ENCODE measurements at places on chromosomes 3 and 15. TPM values are rescaled to one million over a fixed set of nuclear protein-coding genes. Genes with fewer than 3 reads are reported as not detected.

DNA sequence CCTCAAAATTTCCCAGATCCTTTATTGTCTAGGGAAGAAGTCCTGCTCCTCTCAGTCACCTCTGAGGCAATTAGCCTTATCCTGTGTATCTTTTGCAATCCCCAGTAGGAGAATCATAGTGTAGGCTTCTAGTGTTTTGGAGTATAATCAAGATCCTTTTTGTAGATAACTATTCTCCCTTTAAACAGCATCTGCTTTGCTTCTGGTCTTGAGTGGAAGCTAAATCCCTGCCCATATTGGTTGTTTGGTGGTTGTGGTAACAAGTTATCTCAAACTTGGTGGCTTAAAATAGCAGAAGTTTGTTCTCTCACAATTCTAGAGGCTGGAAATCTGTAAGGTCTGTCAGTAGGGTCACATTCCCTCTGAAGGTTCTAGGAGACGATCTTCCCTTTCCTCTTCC, 217.5 kb upstream of the RASGRP1 start:
- no peak for DNase-seq

Gene CLSTN2
- total RNA-seq, result 4.4 TPM

DNA sequence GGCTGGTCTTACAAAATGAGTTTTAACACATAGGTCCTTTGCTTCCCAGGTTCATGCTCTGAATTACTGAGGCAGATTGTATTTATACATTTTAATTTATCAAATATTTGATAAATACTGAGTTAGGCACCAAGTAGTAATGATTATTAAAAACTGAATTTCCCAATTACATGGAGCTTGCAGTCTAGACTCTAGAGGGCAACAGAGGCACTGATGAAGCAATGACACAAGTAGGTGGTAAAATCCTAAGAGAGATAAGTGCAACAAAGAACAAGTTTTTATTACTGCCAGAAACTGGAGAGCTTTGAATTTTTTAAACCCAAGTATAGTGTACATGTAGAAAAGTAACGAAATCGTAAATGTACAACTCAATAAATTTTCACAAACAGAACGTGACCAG, 406.2 kb upstream of the RARB start:
- DNase-seq, result no peak

- DNase-seq, result peak; percentile 91
Measured at GRCh38 chr3:124780761-124781475, 50.7 kb downstream of the UMPS start.

DNA sequence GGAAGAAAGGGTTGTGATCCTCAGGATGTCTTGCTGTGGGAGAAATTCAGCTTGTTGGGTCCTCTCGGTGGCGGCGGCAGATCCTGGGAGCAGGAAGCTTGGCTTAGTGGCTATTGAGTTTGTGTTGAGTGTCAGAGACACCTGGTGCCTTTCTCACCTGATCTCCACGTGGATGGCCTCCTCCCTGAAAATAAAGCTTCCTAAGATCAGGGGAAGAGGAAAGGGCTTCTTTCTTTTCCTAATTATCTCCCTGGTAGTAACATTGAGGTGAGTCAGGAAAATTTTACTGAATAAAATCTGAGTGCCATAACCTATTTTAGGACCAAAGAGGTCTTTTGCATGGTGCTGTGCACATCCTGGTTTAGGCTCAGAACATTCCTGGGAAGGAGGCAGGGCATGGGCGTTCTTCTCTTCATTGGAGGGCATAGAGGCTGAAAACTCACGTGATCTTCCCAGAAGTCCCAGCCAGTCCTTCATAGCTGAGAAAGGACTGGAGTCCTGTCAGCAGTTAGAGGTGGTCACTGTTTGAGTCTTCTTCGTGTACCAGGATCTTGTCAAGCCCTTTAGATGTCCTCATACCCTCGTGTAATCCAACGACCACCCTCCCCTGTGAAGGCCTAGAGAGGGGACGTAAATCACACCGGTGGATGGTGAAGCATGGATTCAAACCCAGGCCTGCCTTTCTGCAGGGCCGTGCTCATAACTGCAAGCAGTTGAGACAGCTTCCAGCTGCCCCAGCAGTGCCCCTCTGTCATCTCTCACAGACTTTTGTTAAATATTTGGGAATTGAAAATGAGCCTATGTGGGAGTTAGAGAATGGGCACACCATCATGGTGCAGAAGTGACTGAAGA, 1.1 kb downstream of the CMTM8 start:
- DNase-seq, result no peak

DNA sequence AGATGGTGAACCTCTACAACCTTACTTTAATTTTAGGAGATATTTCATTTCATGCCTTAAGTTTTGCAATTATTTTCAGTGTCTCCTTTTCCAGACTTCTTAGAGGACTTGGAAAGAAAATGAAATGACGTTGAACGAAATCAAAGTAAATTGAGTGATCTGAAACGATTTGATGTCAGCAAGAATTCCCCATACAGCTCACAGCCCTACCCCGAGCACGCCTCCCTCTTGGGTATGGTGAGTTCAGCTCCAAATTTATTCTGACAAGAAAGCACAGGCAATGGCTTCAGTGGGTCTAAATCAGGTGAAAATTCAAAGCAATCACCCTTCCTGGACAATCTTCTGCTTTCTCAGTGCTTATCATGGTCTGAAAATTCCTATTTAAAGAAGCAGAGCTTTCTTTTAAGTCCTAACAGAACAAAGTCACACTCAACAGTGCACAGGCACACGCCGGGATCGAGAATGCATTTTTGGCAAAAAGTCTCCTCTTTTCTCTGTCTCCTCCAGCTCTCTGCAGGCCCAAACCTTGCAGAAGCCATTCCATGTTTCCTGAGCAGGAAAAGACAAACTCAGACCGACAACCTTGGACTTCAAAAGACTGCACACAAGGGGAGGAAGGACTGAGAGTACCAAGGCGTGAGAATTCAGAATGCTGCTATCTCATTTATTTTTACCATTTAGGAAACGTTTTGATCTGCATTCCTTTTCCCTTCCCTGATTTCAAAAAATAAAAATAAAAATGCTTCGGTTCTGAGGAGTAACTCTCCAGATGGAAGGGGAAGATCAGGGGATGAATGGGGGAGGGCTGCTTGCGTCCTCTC, 72.0 kb downstream of the CCNL1 start:
- no peak for DNase-seq

Gene ISL2
- total RNA-seq, result 2.2 TPM

Gene CPEB1
- 11.1 TPM for total RNA-seq

Gene GP9
- not detected for total RNA-seq

DNA sequence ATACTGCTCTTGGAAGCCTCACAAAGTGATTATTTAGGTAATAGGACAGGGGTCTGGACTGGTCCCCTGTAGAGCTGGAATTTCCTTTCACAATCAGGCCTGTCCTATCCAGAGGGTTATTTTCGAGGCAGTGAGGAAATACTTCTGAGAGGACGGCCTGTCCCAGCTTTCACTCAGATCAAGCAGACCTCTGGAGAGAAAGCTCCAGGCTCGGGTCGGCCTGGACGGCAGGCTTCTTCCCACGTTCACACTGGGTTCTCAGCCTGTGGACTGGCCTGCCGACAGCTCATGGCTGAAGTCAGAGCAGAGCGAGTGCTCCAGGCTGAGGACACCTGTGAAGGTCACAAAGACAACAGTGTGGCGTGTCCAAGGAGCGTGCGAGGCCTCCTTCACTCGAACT, 405.3 kb downstream of the VPS13C start:
- no peak for DNase-seq

DNA sequence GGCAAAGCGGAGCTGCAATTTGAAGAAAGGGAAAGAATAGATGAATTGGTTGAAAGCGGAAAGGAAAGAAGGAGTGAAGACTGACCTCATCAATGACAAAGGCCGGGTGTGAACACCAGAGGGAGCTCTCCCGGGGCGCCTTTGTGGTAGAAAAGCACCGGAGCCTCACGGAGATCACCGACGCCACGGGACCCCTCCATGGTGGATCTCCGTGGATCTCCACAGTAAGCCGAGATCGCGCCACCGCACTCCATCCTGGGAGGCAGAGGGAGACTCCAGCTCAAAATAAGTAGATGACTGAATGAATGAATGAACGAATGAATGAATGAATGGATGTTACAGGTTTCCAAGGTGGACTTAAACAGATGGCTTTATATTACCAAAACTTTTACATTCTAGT, 25.0 kb downstream of the GPR160 start:
- no peak for DNase-seq

Gene RYR3
- total RNA-seq, result 9.5 TPM

Data from sigmoid colon (tissue), 7 donors.